ENCODE measurements at places on chromosomes 3 and 15.

- no peak for DNase-seq
Measured at GRCh38 chr15:39247574-39247973, 333.3 kb upstream of the THBS1 start.

DNA sequence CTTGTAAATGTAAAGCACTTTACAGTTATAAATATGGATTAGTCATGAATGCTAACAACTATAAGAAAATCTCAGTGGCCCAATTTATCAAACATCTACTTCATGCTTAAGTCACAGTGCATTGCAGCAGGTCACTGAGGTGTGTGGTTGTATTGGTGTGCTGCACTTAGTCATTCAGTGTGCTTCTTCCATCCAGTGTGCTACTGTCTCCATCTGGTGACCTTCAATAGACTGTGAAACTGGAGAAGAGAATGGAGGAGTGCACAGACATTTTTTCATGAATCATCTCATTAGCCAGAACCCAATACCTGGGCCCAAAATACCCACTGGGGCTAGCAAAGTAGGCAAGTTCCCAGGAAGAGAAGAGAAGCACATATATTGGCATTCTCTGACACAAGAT lies 199.6 kb downstream of the SHOX2 start:
- no peak for DNase-seq

GRCh38 chr15:50260969-50261496 lies 4.5 kb downstream of the HDC start:
- DNase-seq: no peak

DNA sequence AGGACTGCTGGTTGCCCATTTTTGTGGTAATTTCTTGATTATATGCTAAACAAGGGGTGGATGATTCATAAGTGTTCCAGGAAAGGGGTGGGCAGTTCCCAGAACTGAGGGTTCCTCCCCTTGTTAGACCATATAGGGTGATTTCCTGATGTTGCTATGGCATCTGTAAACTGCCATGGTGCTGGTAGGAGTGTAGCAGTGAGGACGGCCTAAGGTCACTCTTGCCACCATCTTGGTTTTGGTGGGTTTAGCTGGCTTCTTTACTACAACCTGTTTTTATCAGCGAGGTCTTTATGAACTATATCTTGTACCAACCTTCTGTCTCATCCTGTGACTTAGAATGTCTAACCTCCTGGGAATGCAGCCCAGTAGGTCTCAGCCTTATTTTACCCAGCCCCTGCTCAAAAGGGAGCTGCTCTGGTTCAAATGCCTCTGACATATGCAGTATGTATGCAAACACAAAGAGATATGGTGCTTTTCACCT lies 46.2 kb downstream of the C3orf38 start:
- DNase-seq: no peak

DNA sequence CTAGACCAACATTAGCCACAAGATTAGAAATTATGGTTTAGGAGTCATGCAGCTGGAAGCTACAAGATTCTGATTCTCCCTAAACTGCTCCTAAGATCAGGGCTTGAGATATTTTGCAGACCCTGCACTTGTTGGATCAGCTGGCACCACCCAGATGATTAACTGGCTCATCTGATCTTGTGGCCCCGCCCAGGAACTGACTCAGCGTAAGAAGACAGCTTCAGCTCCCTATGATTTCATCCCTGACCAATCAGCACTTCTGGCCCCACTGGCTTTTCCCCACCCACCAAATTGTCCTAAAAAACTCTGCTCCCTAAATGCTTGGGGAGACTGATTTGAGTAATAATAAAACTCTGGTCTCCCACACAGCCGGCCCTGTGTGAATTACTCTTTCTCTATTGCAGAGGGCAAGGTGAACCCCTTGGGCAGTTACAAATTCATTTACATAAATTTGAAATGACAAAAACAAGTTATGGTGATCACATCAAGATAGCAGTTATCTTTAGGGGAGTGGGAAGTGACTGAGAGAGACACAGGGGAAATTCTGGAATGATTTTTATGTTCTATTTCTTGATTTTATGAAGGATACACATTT lies 76.5 kb downstream of the CD200R1L start:
- no peak for DNase-seq

DNA sequence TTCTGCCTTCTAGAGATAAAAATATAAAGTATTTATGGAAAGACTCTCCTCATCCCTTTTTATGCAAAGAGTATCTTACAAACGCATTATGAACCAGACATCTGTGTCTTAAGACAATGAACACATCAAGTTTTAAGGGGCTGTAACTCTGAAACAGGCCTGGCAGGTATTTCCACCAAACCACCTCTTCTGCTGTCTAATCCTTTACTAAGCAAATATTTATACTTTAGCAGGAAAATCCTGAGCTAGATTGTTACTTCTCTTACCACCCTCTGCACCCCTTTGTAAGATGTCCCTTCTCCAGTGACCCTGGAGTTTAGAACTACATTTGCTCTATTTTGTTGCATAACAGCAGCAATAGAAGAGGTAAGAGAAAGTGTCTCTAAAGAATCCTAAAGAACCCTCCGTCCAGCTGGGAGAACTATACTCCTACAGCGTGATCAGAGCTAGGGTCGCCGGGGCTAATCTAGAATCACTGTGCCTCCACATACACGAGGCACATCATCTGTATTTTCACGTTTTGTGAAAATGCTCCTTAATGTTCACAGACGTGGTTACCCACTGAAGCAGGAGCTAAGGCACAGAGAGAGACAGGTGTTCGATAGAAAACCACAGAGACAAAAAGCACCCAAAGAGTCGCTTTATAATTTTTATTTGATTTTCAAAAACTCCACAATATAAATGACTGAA lies 129.6 kb downstream of the FOXP1 start:
- DNase-seq: no peak

DNA sequence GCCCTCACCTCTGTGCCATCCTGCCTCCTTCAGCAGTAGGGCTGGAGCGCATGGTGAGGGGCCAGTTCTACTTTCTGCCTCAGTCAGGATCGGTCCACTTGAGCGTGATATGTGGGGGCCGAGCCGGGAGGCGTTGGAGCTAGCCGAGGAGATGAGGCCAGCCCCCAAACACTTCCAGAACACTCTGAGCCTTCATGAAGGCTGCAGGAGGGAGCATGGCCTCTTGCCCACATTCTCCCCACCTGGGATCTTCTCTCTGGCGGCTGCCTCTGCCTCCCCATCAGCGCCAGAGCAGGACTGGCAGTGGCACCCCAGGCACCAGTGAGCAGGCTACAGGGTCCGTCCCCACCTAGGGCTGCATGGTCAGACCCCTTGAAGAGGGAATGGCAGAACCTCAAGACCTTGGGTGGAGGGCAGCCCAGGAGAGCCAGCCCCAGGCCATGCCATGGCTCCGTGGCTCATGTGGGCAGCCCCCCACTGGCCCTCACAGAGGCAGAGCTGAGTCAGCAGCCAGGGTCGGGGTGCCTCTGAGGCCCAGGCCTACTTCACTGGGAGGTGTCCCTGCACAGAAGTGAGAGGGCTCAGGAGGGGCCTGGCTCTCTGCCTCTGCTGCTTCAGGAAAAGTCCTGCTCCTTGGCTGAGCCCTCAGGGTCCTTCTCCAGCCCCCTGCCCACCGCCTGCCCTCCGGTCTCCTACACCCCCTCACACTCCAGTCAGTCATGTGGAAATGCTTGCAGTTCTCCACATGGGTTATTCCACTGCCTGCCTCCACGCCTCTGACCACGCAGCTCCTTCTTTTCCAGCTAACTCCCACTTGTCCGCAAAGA lies 28.1 kb upstream of the CYP11A1 start:
- no peak for DNase-seq

- DNase-seq: peak; percentile 49
Measured at GRCh38 chr3:142987080-142987700, 14.2 kb upstream of the U2SURP start.

GRCh38 chr3:99877031-99877579 lies 59.4 kb downstream of the CMSS1 start:
- DNase-seq: no peak

- DNase-seq: no peak
Measured at GRCh38 chr3:70716832-70717231, 404.4 kb upstream of the MDFIC2 start.

DNA sequence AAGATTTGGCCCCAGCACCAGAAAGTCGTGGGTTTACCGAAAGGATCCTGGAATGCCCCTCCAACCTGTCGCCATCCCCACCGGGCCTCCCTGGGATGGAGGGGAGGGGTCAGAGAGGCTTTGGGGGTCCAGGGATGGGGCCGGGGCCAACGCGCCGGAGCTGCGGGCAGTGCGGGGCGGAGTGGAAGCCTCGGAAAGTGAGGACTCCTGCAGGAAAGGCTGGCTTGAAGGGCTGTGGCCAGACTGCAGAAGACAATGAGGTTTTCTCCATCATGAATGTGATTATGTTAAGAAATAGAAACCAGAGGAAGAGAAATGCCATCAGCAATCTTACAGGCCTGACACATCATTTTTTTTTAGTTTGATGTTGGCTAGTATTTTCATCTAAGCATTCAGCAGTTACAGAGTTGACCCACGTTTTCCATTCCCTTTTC lies 738 bp downstream of the YEATS2 start:
- peak; percentile 68 for DNase-seq

DNA sequence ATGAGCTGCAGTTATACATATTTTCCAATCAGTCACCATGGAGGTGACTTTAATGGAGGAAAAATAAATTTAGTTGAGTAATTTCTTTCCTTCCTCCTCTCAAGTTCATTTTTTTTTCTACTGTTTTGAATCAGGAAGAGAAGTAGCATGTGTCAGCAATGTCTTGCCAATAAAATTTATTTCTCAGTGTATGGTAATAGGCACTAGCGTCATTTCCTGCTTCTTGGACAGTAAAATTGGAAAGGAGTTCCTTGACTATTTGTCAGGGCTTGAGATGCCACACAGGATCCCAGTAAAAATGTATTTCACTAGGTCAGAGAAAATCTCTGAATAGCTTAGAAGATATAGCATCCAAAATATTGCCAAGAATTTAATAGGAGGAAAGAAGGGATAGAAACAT lies 605.9 kb downstream of the ROBO1 start:
- DNase-seq: no peak

- no peak for DNase-seq
Measured at GRCh38 chr15:41334293-41335120, 1.8 kb downstream of the NUSAP1 start.

DNA sequence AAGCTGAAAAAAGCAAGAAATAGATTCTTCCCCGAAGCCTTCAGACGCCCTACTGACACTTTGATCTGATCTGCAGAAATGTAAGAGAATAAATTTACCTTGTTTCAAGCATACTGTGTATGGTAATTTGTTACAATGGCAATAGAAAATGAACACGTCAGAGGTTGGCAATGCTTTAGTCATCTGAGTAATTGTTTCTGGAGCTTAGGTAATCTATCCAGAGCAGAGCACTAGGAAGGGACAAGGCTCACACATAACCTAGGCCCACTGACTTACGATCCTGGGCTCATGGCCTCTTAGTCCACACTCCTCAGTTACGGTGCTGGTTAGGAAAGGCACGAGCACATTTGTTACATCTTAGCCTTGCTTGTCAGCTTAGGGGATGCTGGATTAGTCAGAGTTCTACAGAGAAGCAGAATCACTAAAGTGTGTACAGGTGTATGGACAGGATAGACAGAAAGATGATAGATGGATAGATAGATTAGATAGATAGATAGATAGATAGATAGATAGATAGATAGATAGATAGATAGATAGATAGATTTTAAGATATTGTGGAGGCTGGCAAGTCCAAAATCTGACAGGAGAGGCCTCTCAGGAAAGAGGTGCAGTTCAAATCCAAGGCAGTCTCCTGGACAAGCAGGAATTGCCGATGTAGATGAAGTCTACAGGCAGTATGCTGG lies 46.8 kb upstream of the TBC1D23 start:
- DNase-seq: no peak

DNA sequence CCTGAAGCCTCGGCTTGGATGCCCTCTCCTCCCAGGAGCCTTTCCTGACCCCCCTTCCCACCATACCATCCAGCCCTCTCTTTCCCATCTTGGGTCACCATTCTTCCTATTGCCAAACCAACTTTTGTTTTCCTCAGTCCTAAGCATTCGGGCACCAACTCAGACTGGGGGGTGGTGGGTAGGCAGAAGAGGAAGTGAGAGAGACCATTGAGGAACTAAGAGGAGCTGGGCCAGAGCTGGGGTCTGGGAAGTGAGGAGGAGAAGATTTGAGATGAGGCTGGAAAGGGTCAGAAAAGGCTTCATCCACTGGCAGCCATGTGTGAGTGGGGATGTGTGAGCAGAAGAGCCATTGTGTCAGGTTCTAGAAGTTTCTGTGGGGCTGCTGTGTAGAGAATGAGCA lies 37.7 kb downstream of the TKT start:
- DNase-seq: peak; percentile 55

DNA sequence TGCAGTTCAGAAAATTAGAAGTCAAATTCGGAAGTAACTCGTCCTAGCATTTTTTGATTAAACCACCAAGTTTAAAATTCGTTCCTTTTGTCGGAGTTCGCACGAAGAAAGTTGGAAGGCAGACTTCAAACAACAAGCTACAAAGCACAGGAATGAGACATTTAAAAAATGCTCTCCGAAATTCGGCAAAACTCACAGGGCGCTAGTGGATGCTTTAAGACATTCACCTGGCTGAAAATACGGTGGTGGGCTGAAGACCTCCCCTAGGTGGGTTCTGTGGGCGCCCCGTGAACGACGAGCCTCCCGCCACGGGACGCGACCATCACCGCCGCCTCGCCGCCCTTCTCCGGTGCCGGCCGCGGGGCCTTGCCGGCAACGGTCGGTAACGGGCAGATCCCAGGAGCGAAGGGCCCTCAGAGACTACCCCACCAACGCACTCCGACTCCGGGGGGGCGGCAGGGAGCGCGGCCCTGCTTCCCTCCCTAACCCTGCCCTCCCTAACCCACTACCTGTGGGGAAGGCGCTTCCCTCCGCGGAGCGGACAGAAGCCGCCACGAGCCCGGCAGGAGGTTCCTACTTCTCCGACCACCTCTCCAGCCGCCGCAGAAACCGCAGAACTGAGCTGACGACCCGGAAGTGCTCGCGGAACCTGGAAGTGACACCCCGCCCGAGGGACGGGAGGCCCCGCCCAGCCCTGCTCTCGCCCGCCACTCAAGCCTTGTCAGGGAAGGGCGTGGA lies at the start of gene GTF2A2:
TSS of gene GTF2A2 (minus strand) at position 619 of the 738 bp plus-strand sequence. CDS start 5,238 bp downstream, outside the sequence.
- peak; percentile 93 for DNase-seq

GRCh38 chr3:156563900-156564682 lies 9.2 kb upstream of the SSR3 start:
- no peak for DNase-seq

GRCh38 chr3:121942116-121942786 lies 48.0 kb downstream of the SLC15A2 start:
- DNase-seq: no peak

GRCh38 chr3:48155122-48155521 lies 33.1 kb downstream of the CDC25A start:
- DNase-seq: no peak

DNA sequence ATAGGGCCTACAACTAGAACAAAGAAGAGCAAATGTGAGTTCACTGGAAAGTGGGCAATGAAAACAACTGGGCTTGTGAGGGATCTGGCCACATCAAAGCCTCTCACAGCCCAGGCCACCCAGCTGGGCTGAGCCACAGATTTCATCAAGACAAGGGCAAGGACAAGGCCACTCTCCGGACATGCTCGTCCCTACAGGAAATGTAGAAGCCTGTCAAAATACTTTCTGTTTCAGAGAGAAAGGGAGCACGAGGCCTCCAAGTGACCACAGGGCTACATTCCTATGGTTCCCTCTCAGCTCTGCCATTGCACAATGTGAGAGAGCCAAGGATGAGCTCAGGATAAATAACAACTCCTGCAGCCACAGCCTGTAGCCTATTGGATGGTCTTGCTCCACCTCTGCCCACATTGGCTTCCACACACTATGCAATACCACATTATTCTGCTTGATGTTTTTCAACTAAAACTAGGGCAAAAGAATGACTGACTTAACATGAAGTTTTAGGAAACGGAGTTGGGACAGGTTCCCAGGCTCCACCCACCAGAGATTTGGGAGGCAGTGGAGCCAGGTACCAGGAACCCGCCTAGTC lies 12.1 kb downstream of the TBC1D2B start:
- no peak for DNase-seq

GRCh38 chr15:77464129-77464865 lies 43.6 kb downstream of the HMG20A start:
- no peak for DNase-seq
